ENCODE measurements at places on chromosomes 13 and 19. TPM values are rescaled to one million over a fixed set of nuclear protein-coding genes. Genes with fewer than 3 reads are reported as not detected.

Gene ALOX5AP
- total RNA-seq = not detected

DNA sequence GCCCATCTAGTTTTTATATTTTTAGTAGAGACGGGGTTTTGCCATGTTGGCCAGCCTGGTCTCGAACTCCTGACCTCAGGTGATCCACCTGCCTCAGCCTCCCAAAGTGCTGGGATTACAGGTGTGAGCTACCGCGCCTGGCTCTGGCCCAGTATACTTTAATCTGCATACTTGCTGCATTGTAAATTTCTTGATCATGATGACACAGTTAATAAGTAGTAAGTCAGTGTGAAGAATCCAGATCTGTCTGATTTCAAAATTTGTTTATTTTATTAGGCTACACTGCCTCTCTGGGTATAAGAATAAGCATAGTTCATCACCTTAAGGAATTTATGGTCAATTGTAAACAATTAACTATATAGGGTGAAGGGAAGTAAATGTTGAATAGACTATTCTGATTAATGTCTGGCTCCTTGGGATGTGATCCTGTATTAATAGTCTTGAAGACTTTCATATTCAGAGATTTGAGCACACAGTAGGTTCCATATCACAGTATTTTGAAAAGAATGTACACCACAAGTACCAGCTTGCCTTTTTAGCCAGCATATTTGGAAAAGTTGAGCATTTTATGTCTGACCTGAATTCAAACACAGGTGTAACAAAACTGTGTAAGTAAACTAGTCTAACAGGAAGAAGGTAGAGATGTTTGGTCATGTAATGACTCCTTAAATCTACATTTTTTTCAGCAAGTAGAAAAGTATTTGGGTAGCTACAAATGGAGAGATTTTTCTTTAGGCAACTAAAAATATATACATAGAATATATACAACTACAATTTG, 7.4 kb downstream of the ARHGAP35 start:
- no peak for DNase-seq

Gene IL27RA
- total RNA-seq = 6.0 TPM

GRCh38 chr13:29935309-29935981, 85.0 kb upstream of the UBL3 start:
- DNase-seq = no peak

DNA sequence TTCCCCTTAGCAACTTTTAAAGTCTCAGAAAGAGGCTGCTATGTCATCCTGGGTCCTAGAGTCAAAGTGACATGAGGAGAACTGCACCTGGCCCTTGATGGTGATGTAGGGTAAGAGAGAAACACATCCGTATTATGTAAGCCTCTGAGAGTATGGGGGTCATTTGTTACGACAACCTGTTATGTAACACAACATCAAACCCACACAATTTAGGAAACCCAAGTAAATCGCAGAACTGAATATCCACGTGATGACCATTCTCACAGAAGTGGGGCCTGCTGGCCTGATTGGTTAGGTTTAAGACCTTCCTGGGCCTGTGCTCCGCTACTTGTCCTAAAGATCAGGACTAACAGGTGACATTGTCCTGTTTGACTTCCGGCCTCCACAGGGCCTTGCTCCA, 15.3 kb upstream of the B3GLCT start:
- no peak for DNase-seq

GRCh38 chr19:58021541-58022282, 12.1 kb upstream of the ZSCAN1 start:
- peak; percentile 69 for DNase-seq

DNA sequence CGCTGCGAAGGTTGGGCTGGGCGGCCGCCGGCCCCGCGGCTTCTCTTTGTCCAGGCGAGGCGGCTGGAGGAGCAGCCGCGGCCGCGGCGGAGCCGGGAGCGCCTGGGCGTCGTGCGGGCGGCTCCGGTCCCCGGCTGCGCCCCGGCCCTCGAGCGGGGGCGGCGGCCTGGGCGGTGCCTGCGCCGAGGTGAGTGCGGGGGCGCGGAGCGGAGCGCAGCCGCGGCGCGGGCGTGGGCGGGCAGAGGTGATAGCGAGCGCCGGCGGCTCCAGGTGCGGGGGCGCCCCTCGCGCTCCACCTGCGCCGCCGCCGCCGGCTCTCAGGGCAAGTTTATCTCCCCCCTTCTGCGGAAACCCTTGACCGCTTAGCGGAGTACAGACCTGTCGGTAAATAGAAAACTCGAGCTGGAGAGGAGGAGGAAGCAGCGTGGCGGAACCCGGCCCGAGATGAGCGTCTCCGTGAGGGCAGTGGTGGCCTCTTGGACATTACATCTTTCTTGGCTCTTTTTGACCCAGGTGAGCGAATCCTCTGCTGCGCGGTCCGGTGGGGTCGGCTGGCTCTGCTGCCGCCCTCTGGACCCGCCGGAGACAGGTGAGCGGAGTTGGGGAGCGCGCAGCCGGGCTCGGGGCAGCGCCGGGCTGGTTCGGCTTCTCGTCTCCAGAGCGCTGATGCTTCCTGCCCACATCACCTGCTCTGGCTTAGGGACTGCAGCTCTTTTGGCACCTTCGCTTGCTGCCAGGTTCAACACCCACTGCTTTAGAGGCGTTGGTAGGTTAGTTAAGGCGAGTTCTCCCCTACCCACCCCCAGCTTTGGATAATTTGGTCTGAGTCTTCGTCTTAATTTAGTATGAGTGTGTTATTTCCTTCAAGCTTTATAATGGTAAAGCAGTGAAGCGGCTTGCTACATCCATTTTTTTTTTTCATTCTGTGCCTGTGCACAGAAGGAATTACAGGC, at the start of gene MTUS2:
TSS of gene MTUS2 (plus strand) at position 241 of the 953 bp plus-strand sequence.
- DNase-seq = no peak

DNA sequence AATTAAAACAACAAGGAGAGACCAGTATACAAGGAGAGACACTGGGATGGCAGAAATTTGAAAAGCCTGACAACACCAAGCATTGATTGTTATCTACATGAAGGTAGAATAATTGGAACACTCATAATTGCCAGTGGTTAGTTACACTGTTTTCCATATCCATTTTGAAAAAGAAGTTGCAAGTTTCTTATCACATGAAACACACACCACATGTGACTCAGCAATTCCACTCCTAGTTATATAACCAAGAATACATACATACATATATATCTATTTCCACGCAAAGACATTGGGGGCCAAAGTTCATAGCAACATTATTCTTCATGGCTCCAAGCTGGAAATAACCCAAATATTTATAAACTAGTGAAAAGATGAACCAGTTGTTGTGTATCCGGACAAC, 15.2 kb upstream of the PABPC3 start:
- DNase-seq = no peak

DNA sequence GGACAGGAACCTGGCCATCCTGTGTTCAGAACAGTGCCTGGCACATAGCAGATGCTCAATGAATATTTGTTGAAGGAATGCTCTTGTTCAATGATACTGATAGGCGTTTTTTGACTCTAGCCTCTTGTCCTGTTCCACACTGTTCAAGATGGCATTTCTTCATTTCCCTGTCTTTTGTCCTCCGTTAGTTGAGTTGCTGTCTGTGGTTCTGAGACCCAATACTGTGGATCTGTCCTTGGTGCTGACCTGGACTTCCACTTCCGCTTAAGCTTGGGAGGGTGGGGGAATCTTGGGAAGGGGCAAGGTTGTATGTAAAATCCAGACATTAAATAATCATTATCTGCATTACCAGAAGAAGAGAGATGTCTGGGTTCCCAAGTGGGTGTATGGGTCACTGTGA, 8.3 kb upstream of the KCNN4 start:
- no peak for DNase-seq

GRCh38 chr13:94433055-94433961, 46.2 kb downstream of the DCT start:
- no peak for DNase-seq

Gene PTPRH
- 0.55 TPM for total RNA-seq

GRCh38 chr13:75902166-75903104, 266.3 kb downstream of the LMO7 start:
- DNase-seq = no peak

Gene UFM1
- 87.9 TPM for total RNA-seq

DNA sequence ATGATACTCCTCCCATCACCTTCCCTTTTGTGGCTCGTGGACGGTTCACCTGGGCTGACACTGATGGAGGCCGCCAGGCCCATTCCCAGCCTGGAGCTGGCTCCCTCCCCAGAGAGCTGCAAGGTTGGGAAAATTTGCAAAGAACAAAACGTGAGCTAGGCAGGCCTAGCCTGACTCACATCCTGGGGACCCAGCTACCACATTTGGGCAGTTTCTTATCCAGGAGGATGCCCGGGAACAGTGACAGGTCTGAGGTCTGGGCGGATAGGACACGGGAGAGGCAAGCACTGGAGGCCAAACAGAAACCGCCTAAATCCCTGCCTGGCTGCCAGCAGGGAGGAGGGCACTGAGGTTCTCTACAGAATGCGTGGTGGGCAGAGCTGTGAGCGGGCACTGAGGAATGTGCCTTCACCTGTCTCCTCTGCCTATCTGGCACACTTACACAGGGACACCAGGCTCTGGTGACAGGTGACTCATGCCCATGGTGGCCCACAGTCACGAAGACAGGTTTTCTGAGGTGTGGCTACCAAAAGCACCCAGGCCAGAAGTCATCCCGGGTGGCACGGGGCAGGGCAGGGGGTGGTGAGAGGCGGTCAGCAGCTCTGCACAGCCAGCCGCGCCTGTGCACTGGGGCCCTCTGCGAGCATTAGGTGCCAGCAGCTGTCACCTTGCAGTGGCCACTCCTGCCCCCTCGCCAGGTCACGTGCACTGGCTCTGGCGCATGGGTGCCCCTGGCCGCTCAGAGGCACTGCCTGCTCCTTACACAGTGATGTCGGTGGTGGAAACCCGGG, 23.2 kb downstream of the SH3GL1 start:
- no peak for DNase-seq

- DNase-seq = peak; percentile 17
Observed at GRCh38 chr13:75633285-75633684, 2.8 kb upstream of the LMO7 start.

DNA sequence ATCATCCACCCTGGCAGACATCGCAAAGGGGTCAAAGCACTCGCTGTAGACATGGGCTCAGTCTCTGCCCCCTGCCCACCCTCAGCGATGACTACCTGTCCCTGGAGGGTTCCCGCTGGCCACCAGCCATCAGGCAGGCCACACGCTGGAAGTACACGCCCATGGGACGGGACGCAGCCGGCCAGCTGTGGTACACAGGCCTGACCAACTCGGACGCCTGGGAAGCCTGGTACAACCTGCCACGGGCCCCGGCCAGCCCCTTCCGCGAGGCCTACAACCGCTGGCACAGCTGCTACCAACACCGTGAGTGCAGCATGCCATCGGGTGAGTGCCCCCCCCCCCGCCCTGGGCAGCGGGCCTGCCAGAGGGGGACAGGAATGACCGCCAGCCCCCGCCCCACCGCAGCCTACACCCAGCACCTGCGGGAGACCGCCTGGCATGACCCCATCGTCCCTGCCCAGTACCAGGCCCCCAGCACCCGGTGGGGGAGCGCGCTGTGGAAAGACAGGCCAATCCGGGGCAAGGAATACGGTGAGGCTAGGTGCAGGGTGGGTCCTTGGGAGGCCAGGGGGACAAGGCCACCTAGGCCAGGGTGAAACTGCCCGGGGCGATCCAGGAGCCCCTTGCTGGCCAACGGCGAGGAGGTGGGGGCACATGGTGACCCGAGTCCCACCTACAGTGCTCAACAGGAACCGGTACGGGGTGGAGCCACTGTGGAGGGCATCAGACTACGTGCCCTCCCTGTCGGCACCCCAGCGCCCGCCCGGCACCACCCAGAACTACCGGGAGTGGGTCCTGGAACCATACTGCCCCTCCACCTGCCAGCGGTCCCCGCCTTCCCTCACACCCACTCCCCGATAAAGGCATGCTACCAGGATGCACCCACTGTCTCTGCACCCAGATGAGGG, 4.4 kb downstream of the TEKTIP1 start:
- no peak for DNase-seq

Gene HIPK4
- total RNA-seq = 0.15 TPM

- no peak for DNase-seq
Observed at GRCh38 chr13:36142735-36143134, 11.6 kb upstream of the DCLK1 start.

DNA sequence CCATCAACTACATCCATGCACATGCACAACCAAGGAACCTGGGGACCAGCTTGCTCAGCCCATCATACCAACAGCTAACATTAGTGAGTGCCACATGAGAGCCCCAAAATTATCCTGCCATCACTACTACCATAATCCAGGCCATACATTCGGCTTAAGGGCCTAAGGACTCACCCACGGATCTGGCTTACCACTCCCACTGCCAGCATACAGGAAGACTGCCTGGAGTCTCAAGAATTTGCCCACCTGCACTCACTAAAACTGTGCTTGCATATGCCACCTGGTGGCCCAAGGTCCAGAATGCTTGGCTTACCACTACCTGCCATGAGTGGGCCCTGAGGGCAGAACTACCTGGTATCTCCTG, 1562.9 kb upstream of the PRR20A start:
- DNase-seq = no peak

- peak; percentile 75 for DNase-seq
Observed at GRCh38 chr19:45798995-45799517, 6.4 kb upstream of the DMWD start.

Gene SLC5A5
- total RNA-seq = not detected

- DNase-seq = no peak
Observed at GRCh38 chr13:45361596-45362206, 20.7 kb upstream of the TPT1 start.

Gene CYP4F2
- total RNA-seq = not detected

GRCh38 chr13:108315273-108315672, 45.8 kb downstream of the TNFSF13B start:
- no peak for DNase-seq

DNA sequence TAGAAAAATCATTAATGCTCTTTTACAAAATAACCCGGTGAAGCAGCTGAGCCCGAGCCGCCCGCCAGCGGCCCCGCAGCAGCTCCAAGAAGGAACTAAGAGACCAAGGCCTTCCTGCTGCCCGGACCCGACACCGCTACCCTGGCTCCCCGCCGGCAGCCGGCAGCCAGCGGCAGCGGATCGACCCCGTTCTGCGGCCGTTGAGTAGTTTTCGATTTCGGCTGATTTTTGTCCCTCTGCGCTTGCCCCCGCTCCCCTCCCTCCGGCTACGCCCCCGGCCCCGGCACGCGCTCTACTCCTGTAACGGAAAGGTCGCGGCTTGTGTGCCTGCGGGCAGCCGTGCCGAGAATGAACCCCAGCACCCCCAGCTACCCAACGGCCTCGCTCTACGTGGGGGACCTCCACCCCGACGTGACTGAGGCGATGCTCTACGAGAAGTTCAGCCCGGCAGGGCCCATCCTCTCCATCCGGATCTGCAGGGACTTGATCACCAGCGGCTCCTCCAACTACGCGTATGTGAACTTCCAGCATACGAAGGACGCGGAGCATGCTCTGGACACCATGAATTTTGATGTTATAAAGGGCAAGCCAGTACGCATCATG, at the start of gene PABPC3:
TSS of gene PABPC3 (plus strand) at position 286 of the 603 bp plus-strand sequence. CDS start at position 349, 63 bp downstream.
- no peak for DNase-seq

GRCh38 chr13:69292789-69293425, 814.7 kb upstream of the ATXN8OS start:
- no peak for DNase-seq

- no peak for DNase-seq
Observed at GRCh38 chr13:67117010-67117550, 113.1 kb downstream of the PCDH9 start.

Gene PRSS57
- not detected for total RNA-seq

DNA sequence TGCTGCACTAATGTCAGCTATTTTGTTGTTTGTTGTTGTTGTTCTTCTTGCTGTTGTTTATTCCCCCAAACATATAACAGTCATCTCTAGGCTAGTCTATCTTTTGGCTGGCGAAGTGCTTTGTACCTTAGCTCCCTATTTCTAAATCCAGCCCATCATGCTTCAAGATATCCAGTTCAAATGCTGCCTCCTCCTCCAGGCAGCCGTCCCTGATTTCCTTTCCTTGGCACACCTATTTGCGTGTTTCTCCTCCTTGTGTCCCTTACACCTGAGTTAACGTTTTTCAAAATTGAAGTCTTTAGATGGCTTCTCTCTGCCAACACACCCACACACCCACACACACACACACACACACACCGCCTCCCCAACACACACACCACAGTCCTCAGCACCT, 25.5 kb downstream of the INSR start:
- DNase-seq = no peak
